ENCODE measurements at places on chromosomes 13 and 19.

- DNase-seq: no peak
Observed at GRCh38 chr19:1264801-1265614, 4.1 kb upstream of the CIRBP start.

- peak; percentile 8 for DNase-seq
Observed at GRCh38 chr19:43726736-43727592, 11.1 kb downstream of the IRGC start.

DNA sequence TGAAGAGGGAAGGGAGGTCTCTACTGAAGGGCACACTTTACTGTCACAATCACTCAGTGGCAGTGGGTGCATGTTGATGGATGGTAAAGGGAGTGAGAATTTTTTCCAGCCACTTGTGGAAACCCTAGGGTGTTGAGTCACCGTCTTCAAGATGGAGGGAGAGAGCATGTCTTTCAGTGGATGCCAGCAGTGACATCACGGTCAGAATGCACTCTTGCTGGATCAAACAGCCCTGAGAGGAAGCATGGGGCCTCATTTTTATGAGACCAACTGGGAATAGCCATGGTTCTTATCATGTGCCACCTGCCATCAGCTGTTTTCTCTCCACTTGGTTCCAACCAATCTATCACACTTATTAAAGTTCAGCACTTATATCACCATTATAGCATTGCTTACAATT, 182.5 kb downstream of the KCNRG start:
- no peak for DNase-seq

DNA sequence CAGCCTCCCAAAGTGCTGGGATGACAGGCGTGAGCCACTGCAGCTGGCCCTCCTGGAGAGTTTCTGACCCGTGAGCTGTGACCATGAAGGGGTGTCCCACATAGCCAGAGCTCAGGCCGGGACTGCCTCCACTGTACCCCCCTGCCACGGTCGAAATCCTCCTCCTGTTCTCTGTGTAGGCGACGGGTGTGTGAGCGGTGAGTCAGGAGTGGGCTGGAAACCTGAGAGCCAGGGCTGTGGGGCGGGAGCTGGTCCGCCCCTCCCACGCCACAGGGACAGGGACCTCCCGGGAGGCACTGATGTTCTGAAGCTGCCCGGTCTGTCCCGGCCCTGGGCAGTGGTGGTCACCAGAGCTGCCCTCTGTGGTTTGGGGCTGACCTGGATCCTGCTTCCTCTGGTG, 3.9 kb downstream of the WDR18 start:
- DNase-seq: no peak

- DNase-seq: no peak
Observed at GRCh38 chr13:41919741-41920487, 41.0 kb downstream of the VWA8 start.

DNA sequence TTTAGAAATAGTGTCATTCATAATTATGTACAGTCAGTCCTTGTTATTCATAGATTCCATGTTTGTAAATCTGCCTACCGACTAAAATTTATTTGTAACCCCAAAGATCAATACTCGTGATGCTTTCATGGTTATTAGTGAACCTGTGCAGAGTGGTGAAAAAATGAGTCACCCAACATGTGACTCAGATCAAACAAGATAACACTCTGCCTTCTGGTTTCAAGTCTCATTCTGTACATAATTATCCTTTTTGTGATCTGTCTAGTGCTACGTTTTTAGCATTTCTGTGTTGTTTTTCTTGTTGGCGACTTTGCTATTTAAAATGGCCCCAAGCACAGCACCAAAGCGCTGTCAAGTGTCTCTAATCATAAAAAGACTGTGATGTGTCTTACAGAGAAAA, 274.7 kb downstream of the SUCLA2 start:
- no peak for DNase-seq

DNA sequence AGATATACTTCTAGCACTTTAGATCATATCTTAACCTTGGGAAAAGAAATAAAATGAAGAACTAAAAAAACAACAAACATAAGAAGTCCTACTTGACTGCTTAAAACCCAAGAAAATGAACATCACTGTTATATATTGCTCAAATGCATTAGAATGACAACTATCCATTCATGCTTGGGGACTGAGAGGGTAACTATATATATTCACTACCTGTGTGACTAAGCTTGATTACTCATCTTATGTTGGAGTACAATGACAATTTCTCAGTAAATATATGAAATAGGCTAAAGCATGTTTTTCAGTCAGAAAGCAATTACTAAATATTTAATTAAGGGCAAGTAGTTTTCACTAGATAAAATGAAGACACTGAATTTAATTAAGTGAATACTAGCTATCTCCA, 40.1 kb downstream of the ZC3H13 start:
- DNase-seq: no peak

DNA sequence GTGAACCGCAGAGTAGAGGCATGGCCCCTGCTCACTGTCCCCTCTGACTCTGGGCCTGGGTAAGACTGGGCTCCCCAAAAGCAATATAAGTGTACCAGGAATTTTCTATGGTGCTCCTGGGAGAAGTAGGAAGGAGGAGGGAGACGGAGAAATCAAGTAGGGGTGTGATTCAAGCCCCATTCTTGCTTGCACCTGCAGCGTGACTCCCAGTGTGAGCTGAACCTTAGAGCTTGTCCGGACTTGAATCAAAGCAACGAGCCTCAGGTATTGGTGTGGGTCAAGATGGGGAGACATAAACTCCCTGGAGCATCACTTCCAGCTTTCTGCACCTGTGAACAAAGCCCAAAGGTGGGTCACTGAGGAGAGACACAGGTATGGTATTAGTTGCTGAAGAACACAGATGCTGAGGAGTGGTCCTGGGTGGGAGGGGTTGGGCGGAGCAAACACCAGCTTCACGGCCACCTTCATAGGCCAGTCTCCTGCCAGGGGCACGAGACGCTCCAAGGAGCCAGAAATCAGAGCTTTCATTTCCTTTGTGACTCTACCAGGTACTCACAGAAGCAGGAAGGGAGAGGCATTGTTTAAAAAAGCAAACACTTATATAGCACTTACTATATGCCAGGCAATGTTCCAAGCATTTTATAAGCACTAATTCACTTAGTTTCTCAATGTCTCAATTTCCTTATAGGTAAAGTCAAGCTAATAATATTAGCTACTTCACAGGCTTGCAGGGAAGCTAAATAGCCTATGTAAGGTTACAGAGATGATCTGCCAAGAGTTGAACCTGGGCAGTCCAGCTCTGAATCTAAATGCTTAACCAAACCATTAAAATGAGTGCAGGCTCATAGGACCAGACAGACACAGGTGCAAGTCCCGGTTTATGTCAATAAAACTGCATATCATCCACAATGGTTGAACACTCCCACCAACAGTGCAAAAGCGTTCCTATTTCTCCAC, 775.3 kb downstream of the UQCRFS1 start:
- no peak for DNase-seq

GRCh38 chr19:38743394-38744297, 628 bp downstream of the CAPN12 start:
- no peak for DNase-seq

- DNase-seq: no peak
Observed at GRCh38 chr13:98665638-98665995, 86.9 kb downstream of the SLC15A1 start.

- no peak for DNase-seq
Observed at GRCh38 chr13:88395804-88396203, 724.6 kb downstream of the SLITRK5 start.

GRCh38 chr19:55075371-55075998, at the start of gene EPS8L1:
TSS of gene EPS8L1 (plus strand) at chr19:55075869. CDS start at chr19:55076445, 576 bp downstream.
- DNase-seq: no peak

- no peak for DNase-seq
Observed at GRCh38 chr13:34779171-34779570, 162.9 kb upstream of the NBEA start.

DNA sequence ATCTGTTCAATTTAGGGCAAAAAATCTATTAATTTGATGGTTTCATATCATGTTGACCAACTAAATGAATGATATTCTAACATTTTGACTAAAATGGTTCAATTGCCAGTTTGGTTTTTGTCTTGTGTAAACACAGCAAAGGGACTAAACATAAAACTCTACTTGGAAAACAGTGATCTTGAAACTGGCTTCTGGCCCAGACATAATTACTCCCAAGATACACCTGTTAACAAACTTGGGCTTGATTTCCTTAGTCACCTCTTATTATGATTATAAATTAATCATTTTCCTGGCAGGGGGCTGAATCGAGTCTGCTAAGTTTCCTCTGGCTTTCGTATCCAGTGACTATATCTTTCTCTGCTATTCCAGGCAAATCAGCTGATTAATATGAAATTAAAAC, 78.0 kb upstream of the OXGR1 start:
- DNase-seq: no peak

DNA sequence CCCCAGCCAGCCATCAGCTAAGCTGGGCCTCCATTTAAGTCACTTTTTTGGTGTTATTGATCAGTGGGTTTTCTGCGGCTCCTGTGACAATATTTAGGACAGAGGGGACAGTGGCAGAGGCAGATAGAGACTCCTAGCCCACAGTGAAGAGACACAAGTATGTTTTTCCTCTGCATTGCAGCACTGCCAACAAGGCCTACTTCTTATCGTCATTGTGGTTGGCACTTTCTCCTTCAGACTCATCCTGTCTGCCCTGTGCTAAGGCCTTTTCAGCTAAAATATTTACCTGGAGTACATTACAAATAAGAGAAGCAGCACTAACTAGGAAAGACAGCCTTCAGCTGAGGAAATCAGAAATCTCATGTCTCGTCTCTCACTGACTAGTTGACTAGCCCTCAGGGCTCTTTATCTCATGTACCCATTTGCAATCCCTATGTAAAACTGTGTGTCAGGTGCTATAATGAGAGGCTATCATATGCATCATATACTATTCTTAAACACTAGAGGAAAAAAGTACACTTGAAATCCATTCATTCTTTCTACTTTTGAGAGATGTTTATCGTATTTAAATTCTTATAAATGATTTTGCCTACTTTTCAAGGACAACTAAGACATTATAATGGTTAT, 62.2 kb downstream of the ZAR1L start:
- DNase-seq: no peak

DNA sequence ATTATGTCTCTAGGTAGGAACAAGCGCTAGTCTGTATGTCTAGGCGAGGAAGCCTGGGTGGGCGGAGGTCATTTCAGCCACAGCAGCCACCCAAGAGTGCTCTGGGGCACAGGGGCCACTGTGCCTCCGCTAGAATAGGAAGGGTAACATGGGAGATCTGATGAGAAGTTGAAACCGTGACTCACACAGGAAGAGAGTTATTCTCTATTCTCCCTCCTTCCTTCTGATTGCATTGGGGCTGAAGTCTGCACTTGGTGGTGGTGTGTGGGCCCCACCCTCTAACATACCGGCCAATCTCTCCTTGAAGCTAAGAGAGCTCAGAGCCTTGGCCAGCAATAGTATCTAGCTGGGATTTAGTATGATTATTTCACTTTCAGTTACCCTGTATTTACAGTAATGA, 20.3 kb upstream of the GGACT start:
- no peak for DNase-seq

DNA sequence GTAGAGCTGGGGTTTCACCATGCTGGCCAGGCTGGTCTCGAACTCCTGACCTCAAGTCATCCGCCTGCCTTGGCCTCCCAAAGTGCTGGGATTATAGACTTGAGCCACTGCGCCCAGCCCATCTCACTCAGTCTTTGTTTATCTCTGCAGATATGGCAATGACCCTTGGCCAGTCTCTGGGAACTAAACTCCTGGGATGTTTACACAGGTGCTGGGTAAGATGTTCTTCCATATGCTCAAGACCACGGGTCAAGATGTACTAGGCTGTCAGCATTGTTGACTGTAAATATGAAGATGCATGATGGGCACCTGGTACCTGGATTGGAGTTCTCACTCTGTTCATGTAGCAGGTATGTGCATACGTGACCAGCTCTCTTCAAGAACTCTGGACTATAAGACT, 35.8 kb downstream of the ZNF473 start:
- no peak for DNase-seq

DNA sequence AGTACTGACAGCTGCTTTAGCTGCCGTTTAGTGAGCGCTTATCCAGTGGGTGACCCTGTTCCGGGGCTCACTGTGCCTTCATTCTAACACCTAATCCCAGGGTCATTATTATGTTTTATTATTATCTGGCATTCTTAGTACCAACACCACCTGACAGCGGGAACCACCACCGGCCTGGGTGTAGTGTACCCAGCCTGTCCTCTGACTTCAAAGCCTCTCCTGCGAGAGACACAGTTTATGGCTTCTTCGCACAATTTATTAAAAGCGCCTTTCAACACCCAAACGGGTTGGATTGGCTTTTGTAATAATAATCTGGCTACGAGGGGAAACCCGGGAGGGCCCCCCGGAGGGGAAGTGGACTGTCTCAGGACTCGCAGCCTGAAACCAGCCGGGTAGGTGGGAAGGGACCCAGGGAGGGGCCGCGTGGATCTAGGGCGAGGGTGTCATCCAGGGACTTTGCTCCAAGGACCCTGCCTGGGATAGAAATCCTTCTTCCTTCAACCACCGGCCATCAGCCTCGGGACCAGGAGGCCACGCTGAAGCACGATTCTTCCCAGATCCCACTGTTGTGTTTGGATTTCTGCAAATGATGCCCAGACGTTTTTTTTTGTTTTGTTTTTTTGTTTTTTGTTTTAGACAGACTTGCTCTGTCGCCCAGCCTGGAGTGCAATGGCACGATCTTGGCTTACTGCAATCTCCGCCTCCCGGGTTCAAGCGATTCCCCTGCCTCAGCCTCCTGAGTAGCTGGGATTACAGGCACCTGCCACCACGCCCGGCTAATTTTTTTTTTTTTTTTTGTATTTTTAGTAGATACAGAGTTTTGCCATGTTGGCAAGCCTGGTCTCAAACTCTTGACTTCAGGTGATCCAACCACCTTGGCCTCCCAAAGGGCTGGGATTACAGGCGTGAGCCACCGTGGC, 1.6 kb upstream of the ZBTB7A start:
- no peak for DNase-seq

DNA sequence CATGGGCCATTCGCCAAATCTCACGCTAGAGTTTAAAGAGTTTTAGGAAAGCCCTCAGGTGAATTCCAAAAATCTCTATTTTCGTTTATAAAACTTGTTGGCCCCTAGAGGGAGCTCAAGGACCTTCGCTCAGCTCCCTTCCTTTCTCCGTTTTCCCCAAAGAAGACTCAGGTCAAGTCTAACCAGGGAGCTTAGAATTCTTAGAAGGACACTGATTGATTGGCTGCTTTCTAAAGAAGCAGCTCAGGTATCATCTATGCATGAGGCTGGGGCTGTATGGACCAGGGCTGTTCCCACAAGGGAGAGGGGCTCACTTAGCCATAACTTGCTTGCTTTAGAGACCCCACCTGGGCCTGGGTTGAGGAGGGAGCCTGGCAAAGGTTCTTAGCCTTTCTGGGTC, 20.5 kb downstream of the DZIP1 start:
- no peak for DNase-seq

DNA sequence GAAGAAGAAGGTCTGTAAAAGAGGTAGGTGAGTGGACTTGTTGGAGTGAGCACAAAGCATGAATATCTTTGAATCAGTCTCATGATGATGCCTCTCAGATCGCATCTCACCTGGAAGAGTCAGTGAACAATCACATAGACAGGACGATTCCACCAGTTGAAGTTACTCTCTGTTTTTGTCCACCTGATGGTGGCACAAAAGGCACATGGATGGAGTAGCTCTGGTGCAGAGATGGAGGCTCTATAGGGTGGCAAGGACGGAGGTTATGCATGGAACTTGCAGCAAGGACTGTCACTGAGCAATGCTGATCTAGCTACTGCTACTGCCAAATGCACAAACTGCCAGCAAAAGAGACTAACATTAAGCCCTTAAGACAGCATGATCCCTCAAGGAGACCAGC, 10.3 kb upstream of the MYCBP2 start:
- DNase-seq: no peak

Measured in anterior cingulate cortex (tissue), 58 donors.